ENCODE measurements at places on chromosomes 11 and 22. TPM values are rescaled to one million over a fixed set of nuclear protein-coding genes. Genes with fewer than 3 reads are reported as not detected.

VSIG10L2 gene
- total RNA-seq: 0.21 TPM

DNA sequence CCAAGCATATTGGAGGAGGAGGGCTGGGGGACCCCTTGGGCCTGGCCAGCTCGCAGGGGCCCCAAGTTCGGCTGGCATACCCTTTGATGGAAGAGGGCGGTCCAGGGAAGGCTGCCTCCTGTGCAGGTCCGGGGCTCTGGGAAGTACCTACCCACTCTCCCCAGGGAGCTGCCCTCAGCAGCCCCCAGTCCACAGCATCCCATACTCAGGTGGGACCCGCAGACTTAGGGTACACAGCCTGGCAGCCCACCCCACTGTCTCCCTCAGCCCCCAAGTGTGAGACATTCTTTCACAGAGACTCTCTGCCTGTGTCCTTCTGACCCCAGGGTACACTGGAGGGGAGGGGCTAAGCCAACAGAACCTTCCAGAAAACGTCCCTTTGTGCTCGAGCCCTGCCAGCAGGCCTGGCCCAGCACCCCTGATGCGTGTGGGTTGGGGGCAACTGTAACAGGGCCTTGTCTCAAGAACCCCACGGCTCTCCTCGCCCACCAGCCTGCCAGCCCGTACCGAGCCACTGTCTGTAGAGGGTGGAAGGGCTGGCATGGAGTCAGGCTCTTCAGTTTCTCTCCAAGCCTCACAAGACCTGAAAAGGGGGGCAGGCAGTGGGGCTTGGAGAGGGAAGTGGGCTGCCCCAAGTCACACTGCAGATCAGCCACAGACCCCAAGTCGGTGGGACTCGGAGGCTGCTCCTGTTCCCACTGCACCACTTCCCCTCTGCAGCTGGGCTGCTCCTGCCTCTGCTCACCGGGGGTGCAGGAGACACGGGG is 7.0 kb upstream of the TNFRSF13C start:
- H3K4me3 ChIP-seq: no peak overlapping the region
- no peaks in the 10 kb centered on the region for H3K36me3 ChIP-seq
- no peaks in the 10 kb centered on the region for H3K4me1 ChIP-seq

DNA sequence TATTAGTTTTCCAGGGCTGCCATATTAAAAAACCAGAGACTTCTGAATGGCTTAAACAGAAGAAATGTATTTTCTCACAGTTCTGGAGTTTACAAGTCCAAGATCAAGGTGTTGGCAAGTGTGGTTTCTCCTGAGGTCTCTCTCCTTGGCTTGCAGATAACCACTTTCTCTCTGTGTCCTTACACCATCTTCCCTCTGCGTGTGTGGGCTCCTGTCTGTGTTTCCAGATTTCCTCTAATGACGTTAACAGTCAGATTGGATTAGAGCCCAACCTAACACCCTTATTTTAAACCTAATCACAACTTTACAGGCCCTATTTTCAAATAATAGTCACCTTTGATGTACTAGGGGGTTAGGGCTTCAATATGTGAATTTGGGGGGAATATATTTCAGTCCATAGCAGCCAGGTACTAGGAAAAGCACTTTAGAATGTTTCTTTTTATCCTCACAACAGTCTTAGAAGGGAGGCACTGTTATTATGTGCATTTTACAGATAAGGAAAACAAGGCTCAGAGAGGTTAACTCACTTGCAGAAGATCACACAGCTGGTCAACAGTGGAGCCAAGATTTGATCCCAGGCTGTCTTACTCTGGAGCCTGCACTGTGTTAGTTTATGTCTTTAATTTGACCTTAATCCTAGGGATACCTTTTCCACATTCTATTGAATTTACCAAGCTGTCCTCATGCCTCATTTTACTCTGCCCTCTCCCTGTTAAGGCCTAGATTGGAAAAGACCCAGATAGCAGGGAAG is 116.4 kb upstream of the CRYBB3 start:
- no peak for DNase-seq
- H3K27me3 ChIP-seq: no peaks in the 10 kb centered on the region
- peaks cover 9% of the 10 kb centered on the region for H3K4me1 ChIP-seq
- no peaks in the 10 kb centered on the region for H3K36me3 ChIP-seq

DNA sequence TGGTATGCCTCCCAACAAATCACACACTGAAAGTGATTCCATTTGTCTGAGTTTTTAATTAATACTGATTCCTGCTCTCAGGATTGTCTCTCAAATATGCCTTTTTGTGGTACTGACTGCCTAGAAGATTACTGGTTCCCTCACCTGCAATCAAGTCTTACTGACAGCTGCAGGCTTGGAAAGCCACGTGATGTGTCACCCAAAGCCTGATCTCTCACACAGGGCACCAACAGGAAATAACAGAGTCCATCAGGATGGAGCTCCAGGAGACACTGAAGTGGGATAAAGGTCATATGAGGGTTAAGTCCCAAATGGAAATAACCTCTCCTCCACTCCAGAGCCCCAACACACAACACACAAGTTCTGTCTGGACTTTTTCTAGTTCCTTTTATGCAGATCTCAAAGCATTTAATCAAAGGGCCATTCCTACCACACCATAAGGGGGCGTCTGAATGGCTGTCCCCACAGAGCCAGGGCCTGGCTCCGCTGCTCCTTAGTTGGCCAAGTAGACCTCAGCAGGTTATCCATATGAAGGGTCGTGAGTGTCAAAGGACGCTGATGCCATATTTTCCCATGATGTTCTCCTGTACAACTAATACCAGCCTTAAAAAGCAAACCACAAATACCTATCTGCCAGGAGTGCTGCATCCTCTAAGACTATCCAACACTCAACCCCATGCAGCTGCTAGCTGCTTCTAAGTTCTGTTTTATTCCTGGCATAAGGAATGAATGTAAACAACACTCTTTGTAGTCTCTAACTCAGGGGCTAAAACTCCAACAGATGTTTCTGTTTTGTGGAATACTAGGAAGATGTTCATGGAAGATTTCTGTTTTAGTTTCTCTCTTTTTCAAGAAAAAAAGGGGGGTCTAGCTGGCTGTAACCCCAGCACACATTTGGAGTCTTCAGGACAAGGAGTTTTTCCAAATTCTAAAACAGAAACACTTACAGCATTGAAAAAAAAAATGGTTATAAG is 13.0 kb downstream of the SCUBE2 start:
- no peak overlapping the region for H3K4me3 ChIP-seq
- peak; percentile 33 for DNase-seq
- no peaks in the 10 kb centered on the region for H3K36me3 ChIP-seq

Measured in left lung (tissue), 14 donors.